ENCODE measurements at places on chromosomes 12 and 14.

DNA sequence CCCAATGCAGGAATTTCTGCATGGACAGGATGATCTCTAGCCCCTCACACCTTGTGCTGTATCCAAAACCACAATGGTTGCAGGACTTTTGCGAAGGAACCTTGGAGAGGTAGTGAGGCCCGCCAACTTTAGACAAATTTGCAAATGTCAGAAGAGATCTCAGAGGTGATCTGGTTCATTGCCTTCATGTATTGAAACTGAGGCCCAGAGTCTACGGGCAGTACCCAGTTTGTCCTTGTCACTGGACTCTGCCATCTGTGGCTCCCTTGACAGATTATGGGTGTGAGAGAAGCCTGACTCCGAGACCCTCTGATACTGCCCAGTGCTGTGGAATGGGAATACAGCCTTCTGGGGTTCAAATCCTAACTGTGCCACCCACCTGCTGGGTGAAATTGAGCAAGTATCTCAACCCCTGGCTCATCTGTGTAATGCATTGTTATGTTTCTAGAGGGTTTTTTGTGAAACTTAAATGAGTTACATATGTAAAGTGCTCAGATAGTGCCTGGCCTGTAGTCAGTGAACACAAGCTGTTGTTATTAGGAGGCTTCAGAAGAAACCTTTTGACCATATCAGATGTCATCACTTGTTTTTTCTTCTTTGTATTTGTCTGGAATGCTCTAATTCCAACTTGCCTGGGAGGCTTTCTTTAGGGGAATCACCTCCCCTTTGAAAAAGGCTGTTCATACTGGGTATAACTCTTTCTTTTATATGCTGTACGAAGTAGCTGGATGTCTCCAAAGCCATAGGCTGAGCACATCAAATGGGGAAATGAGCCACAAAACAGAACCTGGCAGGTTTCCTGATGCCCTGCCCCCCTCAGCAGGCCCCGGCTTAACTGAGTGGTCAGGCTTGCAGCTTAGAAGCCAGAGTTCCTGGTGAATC lies 71.4 kb upstream of the SRSF5 start:
- no peaks in the 10 kb centered on the region for H3K27me3 ChIP-seq
- no peak overlapping the region for H3K4me3 ChIP-seq
- DNase-seq, result no peak
- peaks cover 11% of the 10 kb centered on the region for H3K4me1 ChIP-seq
- peak overlapping the region; percentile 83 for H3K27ac ChIP-seq

DNA sequence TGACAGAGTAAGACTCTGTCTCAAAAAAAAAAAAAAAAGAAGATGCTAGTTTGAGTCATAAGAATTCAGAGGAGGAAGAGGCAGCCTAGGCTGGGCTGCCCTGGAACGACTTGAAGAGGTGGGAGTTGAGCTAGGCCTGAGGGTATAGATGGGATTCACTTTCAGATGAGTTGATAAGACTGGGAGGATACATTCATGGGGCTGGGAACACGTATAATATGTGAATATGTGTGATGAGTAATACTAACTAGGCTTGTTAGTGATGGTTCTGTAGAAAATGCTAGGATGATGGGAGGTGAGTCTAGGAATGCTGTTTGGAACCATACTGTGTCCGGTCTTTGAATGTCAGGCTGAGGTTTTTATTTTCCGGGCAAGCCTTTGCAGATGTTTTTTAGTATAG lies 9.0 kb downstream of the PLEKHA5 start:
- H3K27me3 ChIP-seq, result no peaks in the 10 kb centered on the region
- H3K27ac ChIP-seq, result no peak overlapping the region

GRCh38 chr14:95288672-95289322 lies 30.9 kb downstream of the CLMN start:
- no peak overlapping the region for H3K4me3 ChIP-seq
- H3K27me3 ChIP-seq, result no peaks in the 10 kb centered on the region
- H3K27ac ChIP-seq, result no peak overlapping the region
- peaks cover 7% of the 10 kb centered on the region for H3K4me1 ChIP-seq

DNA sequence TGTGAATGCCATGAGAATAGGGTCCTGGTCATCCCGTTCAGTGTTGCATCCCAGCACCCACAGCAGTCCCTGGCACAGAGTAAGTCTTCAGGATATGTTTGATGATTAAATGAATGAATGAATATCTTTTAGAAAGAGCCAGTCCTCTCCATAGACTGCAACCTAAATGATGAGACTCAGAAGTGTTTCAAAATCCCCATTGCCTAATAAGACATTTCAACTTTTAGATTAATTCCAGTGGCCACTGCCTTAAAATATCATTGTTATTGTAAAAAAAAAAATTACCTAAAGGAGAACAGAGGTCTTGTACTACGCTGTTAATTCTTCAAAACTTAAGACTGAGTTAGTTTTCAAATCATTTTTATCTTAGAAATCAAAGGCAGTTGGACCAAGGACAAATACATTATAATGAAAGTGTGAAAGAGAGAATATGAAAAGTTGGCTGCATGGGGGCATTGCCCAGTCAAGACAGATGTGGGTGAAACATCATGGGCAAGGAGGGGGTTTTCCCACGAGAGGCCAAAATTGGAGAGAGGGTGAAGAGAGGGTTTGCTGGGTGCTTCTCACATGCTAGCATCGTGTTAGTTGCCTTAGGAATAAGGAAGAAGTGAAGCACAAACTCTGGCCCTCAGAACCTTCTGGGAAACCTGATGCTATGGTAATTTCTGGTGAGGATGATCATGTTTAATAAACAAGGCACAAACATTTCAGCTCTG lies 26.3 kb upstream of the CPM start:
- H3K4me3 ChIP-seq, result no peak overlapping the region
- H3K4me1 ChIP-seq, result no peaks in the 10 kb centered on the region
- H3K36me3 ChIP-seq, result no peaks in the 10 kb centered on the region
- no peaks in the 10 kb centered on the region for H3K27me3 ChIP-seq
- no peak for DNase-seq

- no peaks in the 10 kb centered on the region for H3K4me1 ChIP-seq
- DNase-seq, result peak; percentile 45
- H3K27me3 ChIP-seq, result no peaks in the 10 kb centered on the region
- no peak overlapping the region for H3K27ac ChIP-seq
Observed at GRCh38 chr14:104602933-104603325, 1.6 kb downstream of the TMEM179 start.

DNA sequence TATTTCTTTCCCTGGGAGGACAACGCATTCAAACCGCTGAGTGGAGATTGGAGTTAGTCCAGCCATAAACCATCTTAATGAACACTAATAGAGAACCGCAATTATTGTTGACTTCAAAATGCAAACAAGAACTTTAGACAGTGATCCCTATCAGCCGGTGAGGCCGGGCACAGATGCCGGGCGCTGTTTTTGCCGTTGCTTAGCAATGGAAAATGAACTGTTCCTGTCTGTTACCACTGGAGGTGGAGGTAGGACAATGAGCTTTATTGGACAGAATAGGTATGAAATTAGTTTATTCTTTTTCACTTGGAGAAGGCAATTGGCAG lies 216.8 kb downstream of the TTC8 start:
- peak overlapping the region; percentile 55 for H3K4me3 ChIP-seq
- H3K27me3 ChIP-seq, result no peaks in the 10 kb centered on the region
- peak overlapping the region; percentile 87 for H3K27ac ChIP-seq
- DNase-seq, result peak; percentile 70
- H3K36me3 ChIP-seq, result no peaks in the 10 kb centered on the region

GRCh38 chr12:120252071-120252906 lies 13.2 kb downstream of the PXN start:
- no peaks in the 10 kb centered on the region for H3K36me3 ChIP-seq
- no peak for DNase-seq
- peaks cover 12% of the 10 kb centered on the region for H3K4me1 ChIP-seq
- no peaks in the 10 kb centered on the region for H3K27me3 ChIP-seq
- H3K27ac ChIP-seq, result peak overlapping the region; percentile 38

DNA sequence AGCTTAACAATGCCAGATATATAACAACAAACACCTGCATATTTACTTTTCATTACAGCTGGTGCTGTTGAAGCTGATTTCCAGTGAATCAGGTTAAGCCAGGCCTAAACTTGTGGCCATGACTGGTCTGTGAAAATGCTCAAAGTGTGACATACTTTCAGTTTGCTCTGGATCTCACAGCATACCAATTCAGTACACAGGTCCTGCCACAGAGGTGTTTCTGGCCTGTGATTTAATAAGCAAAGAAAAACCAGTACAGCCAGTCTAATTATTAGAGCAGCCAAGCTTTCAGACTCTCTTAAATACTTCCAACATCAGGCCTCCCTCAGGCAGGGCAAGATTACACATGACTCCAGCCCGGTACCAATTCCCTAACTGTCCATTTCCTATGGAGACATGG lies 27.4 kb upstream of the TMCC3 start:
- no peaks in the 10 kb centered on the region for H3K27me3 ChIP-seq
- DNase-seq, result no peak
- no peaks in the 10 kb centered on the region for H3K4me1 ChIP-seq
- H3K27ac ChIP-seq, result peak overlapping the region; percentile 83
- no peaks in the 10 kb centered on the region for H3K36me3 ChIP-seq

DNA sequence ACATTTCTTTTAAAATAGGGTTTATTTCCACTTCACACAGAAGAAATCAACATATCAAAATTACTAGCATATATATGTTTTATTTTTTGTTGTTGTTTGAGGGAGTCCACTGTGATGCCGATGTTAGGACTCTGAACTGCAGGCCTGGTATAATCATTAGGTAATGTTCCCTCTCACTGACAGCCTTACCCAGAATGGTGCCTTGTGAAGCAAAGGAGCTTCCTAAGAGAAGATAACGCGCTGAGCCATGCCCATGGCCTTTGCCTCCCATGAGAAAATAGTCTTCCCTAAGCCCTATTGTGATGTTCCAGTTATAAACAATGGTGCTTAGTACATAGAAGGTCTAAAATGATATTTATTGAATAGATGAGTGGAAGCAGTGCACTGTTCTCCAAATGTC lies 12.0 kb downstream of the GNG2 start:
- H3K4me1 ChIP-seq, result no peaks in the 10 kb centered on the region
- no peak overlapping the region for H3K27ac ChIP-seq
- no peak overlapping the region for H3K4me3 ChIP-seq
- H3K27me3 ChIP-seq, result no peaks in the 10 kb centered on the region
- no peak for DNase-seq

DNA sequence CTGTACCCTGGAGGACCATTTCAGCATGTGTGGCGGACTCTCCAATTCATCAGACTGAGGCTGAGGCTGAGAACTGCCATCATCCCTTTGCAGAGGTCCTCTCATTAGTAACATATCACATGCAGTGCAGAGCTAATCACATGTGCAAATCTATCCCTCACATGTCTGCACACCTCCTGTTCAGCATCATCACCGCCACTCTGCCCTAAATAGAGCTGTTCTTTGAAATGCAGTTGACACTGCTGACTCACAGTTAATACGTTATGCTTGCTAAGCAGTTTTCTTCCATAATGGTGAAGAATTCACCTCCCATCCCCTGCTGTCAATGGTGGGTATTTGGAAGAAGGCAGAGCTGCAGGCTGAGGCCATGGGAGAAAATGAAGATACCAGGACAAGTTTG lies 85.0 kb upstream of the ANO2 start:
- no peaks in the 10 kb centered on the region for H3K36me3 ChIP-seq
- H3K27ac ChIP-seq, result no peak overlapping the region
- H3K4me1 ChIP-seq, result no peaks in the 10 kb centered on the region
- no peak for DNase-seq

DNA sequence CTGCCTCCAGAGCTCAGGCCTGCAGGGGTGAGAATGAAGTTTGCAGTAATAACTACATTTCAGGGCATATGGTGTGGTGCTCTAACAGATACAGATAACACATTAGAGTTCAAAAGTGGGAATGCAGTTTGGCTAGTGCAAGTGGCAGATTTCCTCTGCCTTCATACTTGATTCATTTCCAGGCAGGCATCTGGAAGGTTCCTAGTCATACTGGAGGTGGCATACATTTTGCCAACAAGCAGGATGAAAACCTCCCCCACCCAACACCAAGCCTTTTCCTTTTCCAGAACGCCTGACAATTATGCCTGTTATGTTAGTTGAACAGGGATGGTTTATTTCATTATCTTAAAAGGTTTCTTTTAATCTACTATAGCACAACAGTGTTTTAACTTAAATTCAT lies 24.3 kb downstream of the VTI1B start:
- no peak overlapping the region for H3K4me3 ChIP-seq
- DNase-seq, result no peak

DNA sequence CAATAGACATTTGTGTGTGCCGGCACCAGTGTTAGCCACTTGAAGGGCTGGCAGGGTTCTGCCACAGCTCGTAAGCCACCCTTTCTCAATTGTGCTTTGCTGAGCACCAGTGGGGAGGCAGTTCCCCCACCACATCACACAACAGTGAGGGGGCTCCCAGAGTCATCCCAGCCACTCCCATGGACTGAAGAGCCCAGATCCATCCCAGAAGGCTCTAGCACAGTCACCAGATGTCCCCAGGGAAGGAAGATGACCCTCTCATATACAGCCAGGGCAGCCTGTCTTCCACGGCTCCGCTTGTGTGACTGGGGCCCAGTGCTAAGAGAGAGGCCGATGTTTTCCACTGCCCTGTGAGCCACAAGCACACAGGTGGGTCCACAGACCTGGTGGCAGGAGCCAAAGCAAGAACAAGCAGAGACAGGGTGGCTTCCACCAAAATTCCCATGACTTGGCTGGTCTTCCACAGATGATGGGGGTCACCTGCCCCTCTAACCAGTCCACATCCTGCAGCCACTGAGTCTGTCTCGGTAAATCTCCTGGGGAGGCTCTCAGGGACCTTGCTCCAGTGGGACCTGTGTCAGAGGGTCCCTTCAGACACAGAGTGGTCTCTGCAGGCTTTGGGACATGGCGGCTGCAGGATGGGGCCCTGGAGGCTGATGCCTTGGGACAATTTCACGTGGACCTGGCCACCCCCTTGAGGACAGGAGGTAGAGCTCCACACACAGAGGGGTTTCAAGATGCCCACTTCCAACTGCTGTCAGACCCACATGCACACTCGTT lies 71.9 kb upstream of the DDX11 start:
- no peaks in the 10 kb centered on the region for H3K36me3 ChIP-seq
- H3K4me1 ChIP-seq, result no peaks in the 10 kb centered on the region
- DNase-seq, result peak; percentile 31
- H3K4me3 ChIP-seq, result no peak overlapping the region
- no peaks in the 10 kb centered on the region for H3K27me3 ChIP-seq

- H3K27ac ChIP-seq, result peak overlapping the region; percentile 58
- H3K27me3 ChIP-seq, result no peaks in the 10 kb centered on the region
- no peaks in the 10 kb centered on the region for H3K36me3 ChIP-seq
- no peaks in the 10 kb centered on the region for H3K4me1 ChIP-seq
- no peak for DNase-seq
Observed at GRCh38 chr14:28577187-28577586, 189.4 kb upstream of the FOXG1 start.

- H3K36me3 ChIP-seq, result no peaks in the 10 kb centered on the region
- no peaks in the 10 kb centered on the region for H3K4me1 ChIP-seq
- no peak for DNase-seq
- H3K27me3 ChIP-seq, result no peaks in the 10 kb centered on the region
- H3K27ac ChIP-seq, result no peak overlapping the region
Observed at GRCh38 chr12:17278946-17279345, 673.0 kb upstream of the LMO3 start.
